Activated CD8-positive, alpha-beta memory T cell treated with anti-CD3 and anti-CD28 coated beads, Interleukin-2, amount 50 U/mL, for 48 hours (primary cell): ENCODE measurements at places on chromosomes 2 and 18.

DNA sequence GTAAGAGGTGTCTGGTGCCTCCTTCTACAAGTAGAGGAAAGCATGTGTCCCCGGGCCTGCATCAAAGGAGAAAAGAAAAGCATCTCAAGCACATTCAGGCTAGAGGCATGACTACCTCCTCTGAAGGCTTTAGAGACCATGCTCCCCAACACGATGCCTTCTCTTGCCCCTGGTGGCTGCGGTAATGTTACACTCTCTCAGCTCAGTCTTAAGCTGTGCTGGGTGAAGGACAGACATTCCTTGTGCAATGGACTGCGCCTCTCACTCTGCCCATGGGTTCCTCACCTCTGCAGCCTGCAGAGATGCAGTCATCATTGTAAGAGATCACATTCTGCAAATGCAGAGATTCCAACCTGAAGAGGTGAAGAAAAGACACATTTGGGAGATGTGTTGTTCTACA is 148.2 kb upstream of the HNRNPA3 start:
- DNase-seq, result no peak

- no peak for DNase-seq
Observed at GRCh38 chr2:168526641-168527040, 70.6 kb downstream of the CERS6 start.

DNA sequence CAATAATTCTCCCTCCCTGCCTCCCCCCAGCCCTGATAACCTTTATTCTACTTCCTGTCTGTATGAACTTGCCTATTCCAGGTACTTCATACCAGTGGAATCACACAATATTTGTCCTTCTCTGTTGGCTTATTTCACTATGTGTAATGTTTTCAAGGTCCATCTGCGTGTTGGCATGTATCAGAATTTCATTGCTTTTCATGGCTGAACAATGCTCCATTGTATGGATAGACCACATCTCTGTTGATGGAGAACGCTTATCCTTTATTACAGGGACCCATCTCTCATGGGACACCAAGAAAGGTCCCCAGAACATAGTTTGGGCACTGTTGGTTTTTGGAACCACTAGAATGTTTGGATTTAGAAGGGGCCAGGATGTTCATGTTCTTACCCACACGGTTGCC is 40.2 kb downstream of the ATOH8 start:
- no peak for DNase-seq

GRCh38 chr2:39228413-39229209 is 15.2 kb downstream of the CDKL4 start:
- DNase-seq, result no peak

GRCh38 chr18:9772847-9773677 is 65.0 kb downstream of the RAB31 start:
- no peak for DNase-seq
